ENCODE measurements at places on chromosomes 7 and 10.
A peak's percentile ranks its signal among the peaks of the same experiment; 100 is the strongest.

- DNase-seq: no peak
Observed at GRCh38 chr7:124603066-124603465, 162.5 kb downstream of the GPR37 start.

GRCh38 chr10:130748409-130749057, 563.0 kb downstream of the TCERG1L start:
- DNase-seq: no peak

- no peak for DNase-seq
Observed at GRCh38 chr10:178723-179122, 43.5 kb downstream of the ZMYND11 start.

GRCh38 chr10:88270871-88271713, 312.0 kb downstream of the RNLS start:
- DNase-seq: no peak

GRCh38 chr10:804191-804781, 114.8 kb upstream of the DIP2C start:
- DNase-seq: no peak

- no peak for DNase-seq
Observed at GRCh38 chr7:28678431-28678965, 266.2 kb downstream of the CREB5 start.

- DNase-seq: no peak
Observed at GRCh38 chr7:90681336-90682022, 85.4 kb downstream of the CDK14 start.

DNA sequence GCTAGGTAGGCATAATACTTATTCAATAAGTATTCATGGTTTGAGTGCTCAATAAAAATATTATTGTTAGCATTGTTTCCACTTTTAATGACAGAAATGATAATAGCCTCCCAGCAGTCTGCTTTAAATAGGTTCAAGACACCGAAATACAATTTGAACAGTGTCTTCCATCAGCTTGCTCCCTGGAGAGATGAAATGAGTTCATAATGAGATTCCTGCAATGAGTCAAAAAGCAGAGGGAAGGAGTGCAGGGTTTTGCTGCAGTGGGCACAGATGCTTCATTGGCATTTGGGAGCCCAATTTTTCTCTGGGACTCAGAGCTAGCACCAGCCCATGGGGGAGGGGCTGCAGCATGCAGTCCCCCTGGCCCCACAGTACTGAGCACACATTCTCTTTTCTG, 32.6 kb upstream of the CHCHD3 start:
- no peak for DNase-seq

- DNase-seq: no peak
Observed at GRCh38 chr7:110929480-110930249, 161.3 kb upstream of the LRRN3 start.

DNA sequence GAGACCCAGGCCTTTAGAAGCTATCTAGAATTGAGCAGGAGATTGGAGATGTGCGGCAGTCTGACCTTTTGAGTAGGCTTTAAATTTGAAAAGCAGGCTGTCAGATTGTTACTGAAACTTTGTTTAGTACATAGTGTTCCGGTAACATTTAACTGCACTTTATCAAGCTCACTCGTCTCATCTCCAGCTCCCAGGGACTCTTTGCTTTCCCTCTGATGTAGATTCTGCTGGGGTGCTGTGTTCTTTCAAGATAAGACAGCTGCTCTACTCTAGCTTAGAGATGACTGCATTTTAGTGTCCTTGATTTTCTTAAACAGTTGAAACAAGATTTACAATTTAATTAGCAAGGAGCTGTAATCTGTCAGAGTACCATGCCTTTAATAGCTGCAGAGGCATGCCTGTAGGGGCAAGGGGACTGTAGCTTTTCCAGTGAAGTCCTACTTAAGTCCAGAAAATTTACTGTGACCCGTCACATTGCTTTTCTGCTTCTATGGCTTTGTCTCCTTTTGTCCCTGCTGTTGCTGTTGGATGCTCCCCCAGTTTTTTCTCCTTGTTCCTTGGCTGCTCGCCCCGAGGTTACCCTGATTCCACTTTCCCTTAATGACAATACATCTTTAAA, 56.4 kb upstream of the MTPN start:
- DNase-seq: no peak

DNA sequence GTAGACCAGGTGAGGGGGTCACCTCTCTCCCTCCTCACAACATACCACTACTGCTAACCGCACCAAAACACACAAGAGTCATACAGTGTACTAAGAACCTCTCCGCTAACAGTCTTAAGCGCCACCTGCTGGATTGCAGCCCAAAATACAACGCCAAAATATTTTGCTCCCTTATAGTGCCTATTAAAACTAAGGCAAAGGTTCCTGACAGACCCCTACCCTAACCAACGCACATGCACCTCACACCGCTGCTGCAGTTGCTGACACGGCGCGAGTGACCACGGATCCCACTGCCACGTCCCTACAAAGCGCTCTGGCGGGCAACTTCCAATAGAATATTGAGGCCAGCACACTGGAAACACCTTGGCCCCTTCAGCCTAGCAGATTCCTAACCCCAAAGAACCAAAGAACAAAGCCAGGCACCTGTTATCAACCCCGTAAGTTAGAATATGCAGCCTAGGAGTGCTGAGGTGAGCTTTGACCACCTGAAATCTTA, 563.6 kb upstream of the SEMA3D start:
- DNase-seq: no peak

GRCh38 chr10:78491812-78492211, 458.1 kb downstream of the RPS24 start:
- no peak for DNase-seq

DNA sequence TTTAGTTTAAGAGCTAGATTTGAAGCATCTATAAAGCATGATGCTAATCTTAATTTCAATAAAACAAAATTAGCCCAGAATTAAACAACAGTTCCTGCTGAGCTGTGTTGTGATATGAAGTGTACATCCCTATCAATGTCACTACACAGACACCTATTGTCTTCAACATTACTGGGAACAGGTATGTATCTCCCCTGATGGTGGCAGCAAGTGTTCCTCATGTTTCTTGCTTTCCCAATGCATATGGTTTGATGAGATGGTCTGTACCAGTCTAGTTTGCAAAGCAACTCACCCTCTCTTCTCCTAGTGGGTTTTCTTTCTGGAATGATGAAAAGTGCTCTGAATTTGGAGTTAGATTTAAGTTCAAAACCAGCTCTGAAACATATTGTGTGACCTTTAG, 38.1 kb downstream of the TSPAN12 start:
- no peak for DNase-seq

GRCh38 chr10:42974693-42975002, 102.2 kb upstream of the RET start:
- DNase-seq: no peak

DNA sequence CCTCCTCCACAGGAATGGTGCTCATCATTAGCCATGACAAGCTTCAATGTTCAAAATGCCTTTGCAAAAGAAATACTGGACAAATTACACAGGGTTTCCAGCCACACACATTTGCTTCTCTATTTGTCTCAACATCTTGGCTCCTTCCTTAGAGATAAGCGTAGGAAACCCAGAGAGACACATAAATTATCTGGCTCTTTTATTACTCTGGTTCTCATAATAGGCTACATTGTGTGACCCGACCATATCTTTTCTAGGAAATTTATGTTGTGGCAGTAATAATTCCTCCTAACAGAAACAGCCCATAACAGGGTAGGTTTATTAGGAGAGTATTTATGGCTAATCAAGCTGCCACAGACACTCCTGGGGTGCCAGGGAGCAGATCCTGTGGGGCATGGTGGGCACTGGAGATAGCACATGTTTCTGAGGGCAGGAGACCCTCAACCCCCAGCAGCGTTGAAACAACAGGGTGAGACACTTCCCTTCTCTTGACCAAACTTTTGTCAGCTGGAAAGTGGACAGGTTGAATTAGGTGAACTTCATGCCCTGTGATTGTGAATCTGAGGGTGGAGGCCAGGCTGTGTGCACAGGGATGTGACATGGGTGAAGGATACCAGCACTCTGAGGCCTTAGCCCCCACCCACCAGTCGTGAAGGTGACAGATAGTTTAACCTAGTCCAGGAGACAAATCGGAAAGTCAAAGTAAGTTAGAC, 295.9 kb upstream of the ZNF32 start:
- no peak for DNase-seq

DNA sequence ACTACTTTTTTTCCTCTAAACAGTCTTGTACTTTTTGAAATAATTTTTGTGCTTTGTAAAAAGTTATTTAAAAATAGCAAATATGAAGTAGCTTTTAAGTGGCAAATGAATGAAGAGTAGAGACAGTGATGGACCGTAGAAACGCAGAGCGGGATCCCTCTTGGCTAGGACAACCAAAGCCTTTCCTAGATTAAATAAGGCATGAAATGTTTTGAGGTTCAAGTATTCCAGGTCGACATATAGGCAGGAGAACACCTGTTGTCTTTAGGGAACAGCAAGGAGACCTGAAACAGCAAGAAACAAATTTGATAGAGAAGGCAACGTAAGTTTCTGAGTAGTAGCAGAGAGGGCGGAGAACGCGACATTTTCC, 662 bp upstream of the PPRC1 start:
- no peak for DNase-seq

DNA sequence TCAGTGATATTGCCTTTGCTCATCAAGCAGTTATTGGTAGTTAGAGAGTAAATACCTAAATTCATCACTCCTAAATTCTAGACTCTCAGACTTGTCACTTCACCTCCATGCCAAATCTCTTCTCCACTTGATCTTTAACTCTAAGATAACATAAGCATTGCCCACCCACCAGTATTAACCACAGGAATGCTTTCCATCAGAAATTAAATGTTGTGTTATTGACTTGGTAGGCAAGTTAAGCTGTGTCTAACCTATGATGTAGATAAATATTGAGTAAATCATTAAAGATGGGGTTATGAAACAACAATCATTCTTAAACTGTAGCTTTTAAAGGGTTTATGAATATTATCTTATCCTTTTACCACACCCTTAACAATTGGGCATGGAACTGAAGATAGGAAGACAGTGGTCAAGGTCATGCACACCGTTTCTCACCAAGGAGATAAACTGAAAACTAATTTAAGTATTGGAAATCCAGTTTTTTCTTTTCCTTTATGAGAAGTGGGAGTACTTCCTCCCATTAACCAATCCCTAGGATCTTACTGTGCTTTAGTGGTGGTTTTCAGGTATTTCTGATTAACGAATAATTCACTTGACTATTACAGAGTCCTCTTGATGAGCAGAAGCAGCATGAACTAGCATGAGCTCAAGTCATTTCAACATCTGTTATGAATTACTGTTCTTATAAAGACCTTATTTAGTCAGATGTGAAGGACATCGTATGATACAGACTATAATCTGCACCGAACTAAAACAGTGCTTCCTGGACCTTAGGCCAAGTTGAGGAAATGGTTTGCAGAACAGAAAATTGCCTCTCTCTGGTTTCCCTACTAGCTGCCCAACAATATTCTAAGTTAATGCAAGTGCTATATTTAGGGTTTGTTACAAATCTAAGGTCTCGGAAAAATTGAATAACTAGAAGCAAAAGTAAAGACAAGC, 142.0 kb downstream of the LCOR start:
- DNase-seq: no peak

GRCh38 chr10:91201213-91201996, 19.1 kb upstream of the PCGF5 start:
- peak; percentile 26 for DNase-seq

GRCh38 chr10:79445977-79446757, 743 bp upstream of the ZCCHC24 start:
- DNase-seq: no peak

DNA sequence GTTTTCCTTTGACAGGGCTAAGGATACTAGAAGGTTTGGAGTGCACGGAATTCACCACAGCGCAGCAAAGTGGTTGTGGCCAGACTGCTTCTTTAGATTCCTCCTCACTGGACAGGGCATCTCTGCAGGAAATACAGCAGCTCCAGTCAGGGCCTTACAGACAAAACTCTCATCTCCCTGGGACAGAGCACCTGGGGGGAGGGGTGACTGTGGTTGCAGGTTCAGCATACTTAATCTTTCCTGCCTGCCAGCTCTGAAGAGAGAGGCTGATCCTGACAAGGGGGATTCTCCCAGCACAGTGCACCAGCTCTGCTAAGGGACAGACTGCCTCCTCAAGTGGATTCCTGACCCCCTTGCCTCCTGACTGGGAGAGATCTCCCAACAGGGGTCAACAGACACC, 1257.9 kb downstream of the NXPH1 start:
- no peak for DNase-seq

GRCh38 chr10:68222391-68222790, 9.5 kb downstream of the ATOH7 start:
- DNase-seq: no peak

DNA sequence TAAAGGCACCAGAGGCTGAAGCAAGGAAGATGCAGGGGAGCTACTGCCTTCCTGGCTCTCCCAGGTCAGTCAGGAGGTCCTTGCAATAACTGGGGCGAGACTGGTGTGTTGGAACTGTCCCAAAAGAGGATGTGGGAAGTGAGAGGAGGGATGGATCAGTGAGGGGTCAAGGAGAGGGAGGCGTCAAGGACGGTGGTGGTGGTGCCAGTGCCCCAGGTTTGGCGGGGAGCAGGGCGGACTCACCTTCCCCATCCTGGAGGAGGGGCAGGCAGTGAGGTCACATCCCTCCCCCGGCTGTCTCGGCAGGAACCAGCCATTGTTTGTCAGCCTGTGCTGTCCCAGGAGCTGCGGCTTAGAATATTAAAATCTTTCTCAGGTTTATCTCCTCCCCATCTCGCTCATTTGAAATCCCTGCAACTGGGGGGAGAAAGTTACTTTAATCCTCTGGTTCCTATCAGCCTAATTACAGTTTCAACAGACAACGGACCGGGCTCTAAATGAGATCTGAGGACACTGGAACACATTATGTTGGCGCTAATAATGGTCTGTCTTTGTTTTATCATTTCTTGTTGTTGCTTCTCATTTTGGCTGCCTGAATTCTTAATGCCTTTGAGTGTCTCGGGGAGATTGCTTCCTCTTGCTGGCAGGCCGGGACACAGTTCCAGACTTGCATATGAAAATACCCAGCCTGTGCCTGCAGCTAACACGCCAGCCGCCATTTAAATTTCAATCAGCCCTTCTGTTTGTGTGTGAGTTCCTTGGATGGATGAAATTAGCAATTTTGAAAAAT, 387.5 kb downstream of the RPS24 start:
- DNase-seq: no peak

DNA sequence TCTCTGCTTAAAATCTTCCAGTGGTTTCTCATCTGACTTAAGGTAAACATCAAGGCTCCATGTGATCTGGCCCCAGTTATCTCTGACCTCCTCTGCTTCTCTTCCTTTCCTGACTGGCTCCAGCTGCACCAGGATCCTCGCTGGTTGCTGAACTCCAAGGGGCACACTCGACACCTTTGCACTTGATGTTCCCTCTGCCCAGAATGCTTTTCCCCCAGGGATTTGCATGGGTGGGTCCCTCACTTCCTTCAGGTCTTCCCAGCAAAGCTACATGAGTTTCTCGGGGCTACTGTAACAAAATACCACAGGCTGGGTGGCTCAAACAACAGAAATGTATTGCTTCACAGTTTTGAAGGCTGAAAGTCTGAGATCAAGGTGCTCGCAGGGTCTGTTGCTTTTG, 166.0 kb upstream of the CDCA7L start:
- DNase-seq: no peak

- no peak for DNase-seq
Observed at GRCh38 chr7:22499044-22499443, 944 bp downstream of the STEAP1B start.

DNA sequence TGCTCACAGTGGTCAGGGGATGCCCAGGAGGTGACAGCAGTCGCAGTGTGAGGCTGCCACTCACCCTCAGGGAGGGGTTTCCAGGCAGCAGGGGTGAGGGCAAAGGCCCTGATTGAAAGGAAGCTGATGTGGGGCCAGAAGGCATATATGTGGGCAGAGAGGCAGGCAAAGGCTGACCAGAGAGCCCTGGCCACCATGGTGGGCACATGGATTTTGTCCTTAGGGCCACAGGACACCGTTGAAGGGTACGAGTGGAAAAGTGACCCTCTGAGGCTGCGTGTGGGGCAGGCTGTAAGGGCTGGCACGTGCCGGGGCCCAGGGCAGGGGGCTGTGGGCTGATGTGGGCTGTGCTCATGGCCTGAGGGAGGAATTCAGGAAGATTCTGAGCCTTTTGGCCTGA, 57.5 kb upstream of the ZNF32 start:
- no peak for DNase-seq
